ENCODE measurements at places on chromosomes 5 and 9.

DNA sequence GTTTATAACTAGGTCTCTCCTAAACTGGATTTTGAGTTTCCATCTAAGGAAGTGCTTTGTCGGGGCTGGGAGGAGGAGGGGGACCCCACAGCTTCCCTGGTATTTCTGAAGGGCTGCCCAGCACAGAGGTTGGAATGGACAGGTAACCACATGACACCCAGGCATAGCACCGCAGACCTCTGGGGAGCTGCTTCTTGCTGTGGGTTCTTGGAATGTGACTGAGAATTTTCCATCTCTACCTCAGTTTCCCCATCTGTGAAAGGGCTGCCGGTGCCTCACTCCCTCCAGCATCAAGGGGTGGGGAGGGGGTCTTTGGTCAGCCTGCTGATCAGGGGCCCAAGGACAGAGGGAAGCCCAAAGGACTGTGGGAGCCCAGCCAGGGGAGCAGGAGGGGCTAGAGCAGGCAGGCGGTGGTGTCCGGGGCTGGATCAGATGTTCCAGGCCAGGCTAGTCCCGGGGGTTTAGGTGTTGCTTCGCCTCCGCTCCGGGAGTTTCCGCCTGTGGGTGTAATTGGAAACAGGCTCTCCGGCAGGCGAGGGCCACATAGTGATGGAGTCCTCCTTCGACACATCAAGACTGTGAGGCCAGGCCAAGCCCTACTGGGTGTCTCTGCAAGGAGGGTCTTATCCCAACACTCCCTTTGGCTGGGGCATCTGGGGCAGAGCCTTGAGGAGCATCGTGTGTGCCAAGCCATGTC is 3.3 kb downstream of the OLFML2A start:
- no peak for DNase-seq

- DNase-seq, result no peak
Measured at GRCh38 chr5:57896576-57896975, 414.0 kb upstream of the ACTBL2 start.

- DNase-seq, result peak; percentile 29
Measured at GRCh38 chr5:133259199-133259997, 207.6 kb downstream of the HSPA4 start.

GRCh38 chr5:181255276-181255675 is 5.7 kb downstream of the TRIM52 start:
- DNase-seq, result no peak

- DNase-seq, result peak; percentile 44
Measured at GRCh38 chr9:93119953-93120845, 13.9 kb downstream of the NINJ1 start.

GRCh38 chr5:135823881-135824280 is 10.6 kb upstream of the SLC25A48 start:
- no peak for DNase-seq

DNA sequence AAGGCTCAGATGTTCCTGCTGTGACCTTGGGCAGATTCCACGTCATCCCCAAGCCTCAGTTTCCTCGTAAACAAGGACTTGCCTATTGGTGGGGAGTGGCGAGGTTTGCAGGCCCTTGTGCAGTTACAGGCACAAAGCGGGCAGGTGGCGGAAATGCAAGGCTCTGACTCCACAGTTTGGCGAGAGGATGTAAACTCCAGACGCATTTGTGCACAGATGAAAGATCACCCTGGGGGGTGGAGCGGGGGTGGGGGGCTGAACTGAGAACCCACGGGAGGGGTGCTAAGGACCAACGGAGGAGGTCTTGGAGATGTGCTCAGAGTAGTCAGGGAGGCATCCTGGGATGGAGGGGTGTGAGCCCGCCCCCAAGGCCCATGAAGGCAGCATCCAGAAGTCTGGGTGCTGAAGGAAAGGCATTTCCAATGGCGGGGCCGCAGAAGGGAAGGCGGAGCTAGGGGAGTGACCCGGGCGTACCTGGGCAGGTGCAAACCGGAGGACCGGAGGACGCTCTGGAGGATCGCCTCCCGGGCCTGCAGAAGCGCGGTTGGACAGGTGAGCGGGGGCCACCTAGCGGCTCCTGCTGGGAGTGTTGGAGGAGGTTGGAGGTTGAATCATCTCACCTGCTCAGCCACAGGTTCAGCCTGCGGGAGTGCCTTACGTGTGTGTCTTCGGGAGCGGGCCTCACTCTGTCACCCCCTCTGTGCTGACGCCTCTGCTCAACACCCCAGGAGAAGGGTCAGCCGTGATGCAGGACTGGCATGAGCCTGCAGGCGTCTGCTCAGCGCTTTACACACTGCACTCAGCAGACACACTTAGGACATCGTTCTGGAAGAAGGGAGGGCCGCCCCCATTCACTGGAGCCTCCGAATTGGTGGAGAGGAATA is 1.9 kb upstream of the FIBCD1 start:
- DNase-seq, result peak; percentile 71

GRCh38 chr9:72537011-72537545 is 15.7 kb downstream of the TMC1 start:
- DNase-seq, result no peak

- no peak for DNase-seq
Measured at GRCh38 chr5:178221853-178222252, 10.7 kb downstream of the PHYKPL start.

- peak; percentile 16 for DNase-seq
Measured at GRCh38 chr9:127629468-127630081, 17.5 kb downstream of the STXBP1 start.

- DNase-seq, result no peak
Measured at GRCh38 chr9:124174433-124174832, 83.3 kb upstream of the NEK6 start.

DNA sequence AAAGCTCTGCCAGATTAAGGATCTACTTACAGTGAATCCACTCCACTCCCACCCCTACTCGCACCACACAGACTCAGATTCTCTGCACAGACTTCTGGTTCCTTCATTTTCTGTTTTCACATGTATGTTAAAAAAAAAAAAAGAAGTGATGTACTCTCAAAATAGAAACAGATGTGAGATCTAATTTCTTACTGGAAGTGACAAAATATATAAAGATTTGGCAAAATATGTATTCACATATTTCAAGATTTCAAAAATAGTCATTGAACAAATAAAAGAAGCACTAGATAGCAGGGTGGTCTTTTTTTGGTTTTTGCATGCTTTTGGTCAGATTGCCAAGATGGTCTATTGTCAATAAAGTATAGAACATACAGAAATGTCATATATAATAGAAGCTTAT is 379.2 kb downstream of the TMEM167A start:
- DNase-seq, result no peak

- DNase-seq, result peak; percentile 48
Measured at GRCh38 chr5:75054134-75054930, 2.0 kb upstream of the GCNT4 start.

GRCh38 chr5:93580927-93581445 is at the start of gene NR2F1-AS1:
Gene NR2F1-AS1, minus strand, starts transcription at chr5:93581219.
- no peak for DNase-seq

DNA sequence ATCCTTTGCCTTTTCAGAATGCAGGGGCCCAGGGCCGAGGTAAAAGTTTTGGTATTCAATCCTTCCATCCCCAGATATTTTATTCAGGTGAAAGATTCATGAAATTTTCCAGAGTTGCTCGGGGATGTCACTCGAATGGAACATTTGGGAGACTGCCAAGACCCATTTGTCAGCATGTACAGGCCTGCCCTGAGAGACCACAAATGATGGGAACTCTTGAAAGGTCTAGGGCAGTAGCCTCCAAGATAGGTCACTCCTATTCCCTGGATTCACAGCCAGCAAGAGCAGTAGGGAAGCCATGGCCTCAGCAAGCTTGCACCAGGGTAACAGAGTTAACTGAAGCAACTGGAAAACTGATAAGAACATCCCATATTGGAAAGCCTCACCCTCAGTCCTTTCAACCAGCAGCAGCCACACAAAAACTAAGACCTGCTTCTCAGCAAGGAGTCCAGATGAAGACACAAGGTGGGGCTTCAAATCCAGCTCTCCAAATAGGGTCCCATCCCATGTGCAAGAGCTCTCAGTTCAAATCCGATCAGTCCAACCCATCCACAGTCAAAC is 12.5 kb downstream of the CARD6 start:
- DNase-seq, result no peak

GRCh38 chr5:171453056-171453725 is 33.7 kb downstream of the FGF18 start:
- DNase-seq, result no peak

DNA sequence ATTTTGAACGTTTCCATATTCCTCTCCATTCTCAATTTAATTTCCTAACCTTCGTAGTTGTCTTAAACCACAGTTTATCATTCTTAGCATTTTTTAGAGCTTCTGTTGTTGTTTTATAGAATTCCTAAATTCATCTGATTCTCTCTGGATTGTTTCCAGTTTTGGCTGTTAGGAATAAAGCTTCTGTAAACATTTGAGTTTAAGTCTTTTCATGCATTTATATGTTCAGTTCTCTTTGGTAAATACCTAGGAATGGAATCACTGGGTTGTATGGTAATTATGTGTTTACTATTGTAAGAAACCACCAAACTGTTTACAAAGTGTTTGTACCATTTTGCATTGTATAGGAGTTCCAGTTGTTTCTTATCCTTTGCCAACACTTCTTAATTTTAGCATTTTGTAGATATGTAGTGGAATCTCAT is 29.7 kb downstream of the GPR21 start:
- DNase-seq, result no peak

DNA sequence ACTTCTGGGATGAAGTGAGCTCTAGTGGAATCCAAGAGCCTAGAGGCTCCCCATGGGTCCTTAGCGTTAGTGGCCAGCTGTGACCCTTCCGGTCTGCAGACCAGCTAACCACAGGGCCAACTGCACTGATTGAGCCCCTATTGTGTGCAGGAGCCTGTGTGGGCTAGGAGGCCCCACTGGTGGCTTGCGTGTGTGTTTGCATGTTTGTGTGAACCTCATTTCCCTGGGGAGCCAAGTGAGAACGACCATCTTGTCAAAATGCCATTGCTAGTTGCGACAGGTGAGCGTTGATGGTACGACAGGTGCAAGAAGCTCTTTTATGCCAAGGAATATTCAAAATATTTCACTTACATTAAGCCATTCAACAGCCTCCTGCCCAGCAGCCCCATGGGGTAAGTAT is 44.1 kb upstream of the ANKRD33B start:
- no peak for DNase-seq

DNA sequence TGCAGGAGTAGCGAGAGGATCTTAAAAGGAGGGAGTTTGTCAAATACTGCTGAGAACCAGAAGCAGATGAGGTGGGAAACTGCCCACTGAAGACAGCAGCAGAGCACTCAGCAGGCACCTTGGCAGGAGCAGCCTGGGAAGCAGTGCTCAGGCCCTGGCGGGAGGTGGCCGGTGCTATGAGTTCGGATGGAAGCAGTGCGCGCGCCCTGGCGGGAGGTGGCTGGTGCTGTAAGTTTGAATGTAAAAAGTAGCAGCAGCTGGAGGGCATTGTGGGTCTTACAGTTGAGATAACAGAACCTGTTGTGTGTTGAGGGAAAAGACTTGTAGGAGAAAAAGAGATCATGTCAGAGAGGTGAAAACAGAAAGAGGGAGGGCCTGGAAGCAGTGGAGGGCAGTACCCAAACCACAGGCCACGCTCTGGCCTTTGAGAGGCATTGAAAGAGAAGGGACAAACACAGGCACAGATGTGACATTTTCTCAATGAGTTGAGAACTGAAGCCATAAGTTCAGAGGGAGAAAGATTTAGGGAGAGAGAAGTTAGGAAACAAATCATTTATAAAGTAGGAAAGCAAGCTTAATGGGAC is 130.9 kb downstream of the ERCC6L2 start:
- DNase-seq, result no peak

DNA sequence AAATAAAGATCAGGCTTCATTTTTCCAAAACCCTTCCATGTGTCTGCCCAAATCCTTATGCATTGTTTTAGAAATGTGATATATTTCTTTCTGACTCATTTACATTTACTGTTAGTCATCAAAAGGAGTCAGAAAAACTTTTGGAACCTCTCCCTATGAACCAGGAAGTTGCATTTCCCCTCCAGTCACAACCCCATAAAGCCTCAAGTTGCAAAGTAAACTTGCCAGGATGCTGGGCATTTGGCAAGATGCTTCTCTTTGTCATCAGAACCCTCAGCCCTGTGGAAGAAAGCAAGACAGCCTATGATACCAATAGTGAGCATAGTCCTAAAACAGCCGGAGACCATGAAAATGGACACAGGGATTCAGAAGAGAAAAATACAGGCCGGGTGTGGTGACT is 84.2 kb downstream of the MUSK start:
- no peak for DNase-seq

Measured in CD4-positive, alpha-beta T cell treated with Interleukin-6 for 4 hours (primary cell).